Hematopoietic multipotent progenitor cell treated with erythropoietin and hydrocortisone succinate and interleukin-3 and kit ligand, for 6 days (in vitro differentiated cells): ENCODE measurements at places on chromosomes 6 and 20.

DNA sequence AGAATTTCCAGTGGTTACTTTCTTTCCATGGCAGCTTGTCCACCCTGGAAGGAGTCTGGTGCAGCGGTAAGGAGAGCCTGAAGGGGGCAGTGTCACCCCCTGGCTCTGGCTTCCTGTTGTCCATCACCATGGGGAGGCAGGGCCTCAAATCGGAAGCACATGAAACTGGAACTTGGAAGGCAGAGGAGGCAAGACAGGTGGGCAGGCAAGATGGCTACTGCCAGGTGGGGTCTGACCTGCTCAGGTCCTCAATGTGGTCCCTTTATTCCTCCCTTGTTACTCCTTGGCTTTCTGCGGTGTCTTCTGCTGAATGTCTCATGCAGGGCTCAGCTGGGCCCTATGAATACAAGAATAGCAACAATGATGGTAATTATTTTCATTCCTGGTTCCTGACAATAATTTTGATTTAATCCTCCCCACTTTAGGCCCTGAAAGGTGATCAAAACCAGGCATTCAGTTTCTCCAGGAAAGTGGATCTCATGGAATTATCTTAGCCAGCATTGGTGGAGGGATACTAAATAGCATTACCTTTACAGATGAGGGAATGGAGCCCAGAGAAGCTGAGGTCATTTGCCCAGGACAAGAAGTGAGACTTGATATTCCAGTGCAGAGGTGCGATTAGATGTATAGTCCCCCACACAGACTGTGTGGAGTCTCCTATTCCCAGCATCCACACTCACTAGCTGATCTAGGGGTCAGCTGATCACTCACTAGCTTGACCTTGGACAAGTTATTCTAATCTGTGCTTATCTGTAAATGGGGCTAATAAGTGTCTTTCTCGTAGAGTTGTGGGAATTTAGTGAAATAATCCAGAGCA, 17.6 kb upstream of the SNAI1 start:
- DNase-seq, result peak; percentile 73

GRCh38 chr6:56573624-56574023, 69.1 kb downstream of the DST start:
- no peak for DNase-seq

DNA sequence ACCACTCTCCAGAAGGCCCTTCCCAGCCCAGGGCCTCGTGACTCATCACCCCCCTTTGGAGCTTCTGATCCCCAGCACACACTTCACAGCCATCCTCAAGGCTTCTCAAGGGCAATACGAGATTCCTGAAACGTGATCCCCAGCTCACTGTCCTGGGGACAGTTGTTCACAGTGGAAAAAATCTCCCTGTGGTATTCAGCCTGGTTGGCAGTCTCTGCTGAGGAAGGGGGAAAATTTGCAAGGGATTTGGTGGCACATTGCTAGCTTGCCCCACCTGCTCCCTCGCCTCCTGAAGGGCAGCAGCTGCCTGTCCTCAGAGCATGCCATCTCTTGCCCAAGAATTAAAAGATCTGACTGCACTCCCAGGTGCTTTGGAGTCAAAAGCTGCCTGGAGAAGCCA, 20.7 kb upstream of the PKHD1 start:
- no peak for DNase-seq

DNA sequence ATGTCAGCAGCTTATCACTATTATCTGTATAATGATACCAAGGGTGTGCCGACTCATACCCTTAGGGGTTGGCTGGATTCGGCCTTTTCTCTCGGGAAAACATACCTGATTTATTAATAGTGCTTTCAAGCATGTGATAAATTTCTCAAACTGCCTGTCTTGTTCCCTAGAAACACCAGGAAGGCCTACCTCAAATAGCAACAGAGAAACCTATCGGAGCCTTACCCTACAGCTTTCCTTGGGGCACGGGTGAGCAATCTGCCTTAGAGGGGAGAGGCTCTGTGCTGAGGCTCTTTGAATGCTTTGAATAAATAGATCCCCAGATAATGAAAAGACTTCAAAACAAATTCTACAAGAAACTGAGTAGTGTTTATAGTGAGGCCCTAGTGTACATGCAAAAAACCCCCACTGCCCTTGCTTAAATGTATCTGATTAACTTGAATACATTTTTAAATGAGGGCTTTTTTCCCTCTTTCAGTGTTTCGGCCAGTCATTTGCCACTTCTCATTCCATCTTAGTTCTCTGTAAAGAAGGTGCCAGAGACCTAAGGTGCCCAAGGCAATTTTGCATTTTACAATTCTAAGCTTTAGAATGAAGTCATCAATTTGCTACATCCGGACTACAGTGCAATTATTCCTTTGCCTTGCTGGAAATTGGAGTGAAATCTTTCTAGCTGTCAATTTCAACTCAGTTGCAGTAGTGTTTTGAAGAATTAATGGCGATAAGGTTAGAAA, 320.1 kb downstream of the ESR1 start:
- no peak for DNase-seq

DNA sequence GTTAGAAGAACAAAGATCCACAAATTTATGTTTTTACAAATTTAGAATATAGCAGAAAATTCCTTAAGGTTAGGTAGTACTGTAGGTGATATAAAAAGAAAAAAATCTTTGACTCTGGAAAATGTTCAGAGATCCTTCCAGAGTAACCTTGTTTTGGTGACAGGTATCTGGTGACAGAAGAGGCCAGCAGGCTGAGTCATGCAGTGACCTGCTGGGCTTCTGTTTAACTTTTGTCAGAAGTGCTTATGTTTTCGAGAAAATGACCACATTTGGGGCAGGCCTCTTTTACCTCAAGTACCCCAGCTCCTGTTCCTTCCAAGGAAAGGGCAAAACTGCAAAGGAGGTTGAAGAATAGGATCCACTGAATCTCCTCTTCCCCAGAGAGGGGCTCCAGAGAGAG, 10.5 kb upstream of the CLDN20 start:
- no peak for DNase-seq

GRCh38 chr6:21740376-21741124, 147.0 kb downstream of the SOX4 start:
- no peak for DNase-seq

DNA sequence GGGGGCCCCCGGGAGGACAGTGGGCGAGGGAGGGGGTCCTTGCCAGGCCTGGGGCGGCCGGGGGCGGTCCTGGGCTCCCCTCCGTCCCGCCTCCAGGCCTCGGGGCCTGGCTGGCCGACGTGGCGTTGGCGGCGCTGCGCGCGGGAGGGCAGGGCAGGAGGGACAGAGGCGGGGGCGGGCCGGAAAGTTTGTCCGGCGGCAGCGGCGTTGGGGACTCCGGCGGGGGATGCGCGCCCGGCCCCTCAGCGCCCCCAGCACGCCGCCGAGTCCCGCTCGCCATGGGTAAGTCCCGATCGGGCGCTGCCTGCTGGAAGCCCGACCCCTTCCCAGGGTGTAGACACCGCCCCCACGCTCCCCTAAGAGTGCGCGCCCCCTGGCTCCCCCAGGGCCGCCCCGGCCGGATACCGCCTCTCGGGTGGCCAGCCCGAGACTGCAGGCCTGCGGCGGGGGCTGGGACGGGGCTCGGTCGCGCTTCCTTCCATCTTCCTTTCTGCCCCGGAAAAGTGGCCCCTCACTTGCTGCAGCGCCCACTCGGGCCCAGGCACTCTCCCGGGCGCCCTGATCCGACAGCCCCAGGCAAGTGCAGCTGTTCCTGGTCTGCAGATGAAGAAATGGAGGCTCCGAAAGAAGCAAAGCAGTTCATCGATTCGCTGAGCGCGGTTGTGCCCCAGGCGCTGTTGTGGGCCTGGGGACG, at the start of gene SLC2A10:
SLC2A10 (plus strand) TSS at position 191 of the 694 bp plus-strand sequence; CDS start at position 279, 88 bp downstream.
- peak; percentile 64 for DNase-seq

DNA sequence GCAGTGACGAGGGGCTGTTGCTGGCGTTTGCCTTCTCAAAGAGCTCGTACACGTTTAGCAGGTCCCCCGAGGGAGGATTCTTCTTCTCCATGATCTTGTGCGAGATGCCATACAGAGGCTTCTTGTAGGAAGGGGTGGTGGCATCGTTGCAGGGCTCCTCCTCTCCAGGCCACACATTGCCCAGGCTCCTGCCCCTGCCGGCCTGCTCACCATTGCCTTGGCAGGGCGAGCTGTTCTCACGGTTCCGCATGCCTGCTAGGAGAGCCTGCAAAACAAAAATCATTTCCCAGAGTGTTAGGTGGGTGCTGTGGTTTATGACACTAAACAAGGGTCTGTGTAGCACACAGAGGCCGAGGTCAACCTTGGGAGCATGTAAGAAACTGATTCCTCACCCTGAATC, 42.7 kb downstream of the MTRES1 start:
- no peak for DNase-seq

- no peak for DNase-seq
Measured at GRCh38 chr6:170022291-170022722, 268.6 kb downstream of the DLL1 start.

DNA sequence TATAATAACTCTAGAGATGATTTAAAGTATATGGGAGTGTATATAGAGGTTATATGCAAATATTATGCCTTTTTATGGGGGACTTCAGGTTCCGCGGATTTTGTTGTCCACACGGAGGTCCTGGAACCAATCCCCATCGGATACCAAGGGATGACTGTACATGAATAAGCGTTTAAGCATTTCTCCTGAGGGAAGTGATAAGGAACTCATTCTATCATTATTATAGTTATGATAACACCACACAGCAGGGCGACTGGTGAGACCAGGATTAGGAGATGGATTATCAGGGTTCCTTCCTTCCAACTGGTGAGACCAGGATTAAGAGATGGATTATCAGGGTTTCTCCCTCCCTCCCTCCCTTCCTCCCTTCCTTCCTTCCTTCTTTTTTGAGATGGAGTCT, 6.6 kb downstream of the ECI2 start:
- no peak for DNase-seq

- no peak for DNase-seq
Measured at GRCh38 chr6:16769986-16770376, 8.7 kb upstream of the ATXN1 start.

DNA sequence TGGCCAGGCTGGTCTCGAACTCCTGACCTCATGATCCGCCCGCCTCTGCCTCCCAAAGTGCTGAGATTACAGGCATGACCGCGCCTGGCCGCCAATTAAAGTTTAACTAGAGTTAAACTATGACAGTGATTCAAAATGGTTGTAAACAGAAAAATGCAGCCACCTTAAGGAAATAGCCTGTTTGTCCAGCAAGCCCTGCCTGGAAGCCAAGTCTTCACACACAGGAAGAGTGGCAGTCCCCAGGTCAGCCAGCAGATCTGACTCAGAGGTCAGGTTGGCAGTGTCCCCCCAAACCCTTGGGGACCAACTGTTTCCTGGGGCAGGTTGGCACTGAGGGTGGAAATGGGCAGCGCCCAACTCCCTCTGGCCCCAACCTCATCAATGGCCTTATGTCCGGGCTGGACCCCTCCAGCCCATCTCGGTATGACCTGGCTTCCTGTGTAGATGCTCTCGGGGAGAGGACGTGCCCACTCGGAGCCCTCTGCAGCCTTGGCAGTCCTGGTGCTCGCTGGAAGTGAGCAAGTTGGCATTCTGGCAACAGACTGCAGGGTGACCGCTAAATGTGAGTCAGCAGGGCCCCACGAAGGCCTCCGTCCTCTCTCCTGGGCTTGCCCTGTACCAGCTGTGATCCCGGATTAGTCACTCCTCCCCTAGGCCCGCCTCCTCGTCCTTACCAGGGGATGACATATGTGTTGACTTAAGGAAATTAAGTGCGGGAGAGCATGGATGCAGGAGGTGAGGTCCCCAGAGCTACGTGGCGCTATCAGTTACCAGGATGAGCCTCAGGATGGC, 9.7 kb upstream of the HSP90AB1 start:
- DNase-seq, result peak; percentile 96

- peak; percentile 44 for DNase-seq
Measured at GRCh38 chr6:2748183-2748582, 2.5 kb downstream of the MYLK4 start.

DNA sequence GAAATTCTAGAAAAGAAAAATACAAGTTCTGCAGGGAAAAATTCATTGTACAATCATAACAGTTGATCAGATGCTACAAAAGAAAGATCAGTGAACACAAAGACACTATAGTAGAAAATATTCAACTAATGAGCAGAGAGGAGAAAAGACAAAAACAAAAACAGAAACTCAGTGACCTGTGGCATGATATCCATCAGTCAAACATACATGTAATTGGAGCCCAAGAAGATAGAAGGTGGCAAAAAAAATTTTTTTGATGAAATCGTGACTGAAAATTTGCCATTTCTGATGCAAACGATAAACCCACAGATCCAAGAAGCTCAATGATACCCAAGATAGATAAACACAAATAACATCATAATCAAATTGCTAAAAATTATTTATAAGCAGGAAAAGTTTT, 13.1 kb upstream of the FOXQ1 start:
- DNase-seq, result no peak

DNA sequence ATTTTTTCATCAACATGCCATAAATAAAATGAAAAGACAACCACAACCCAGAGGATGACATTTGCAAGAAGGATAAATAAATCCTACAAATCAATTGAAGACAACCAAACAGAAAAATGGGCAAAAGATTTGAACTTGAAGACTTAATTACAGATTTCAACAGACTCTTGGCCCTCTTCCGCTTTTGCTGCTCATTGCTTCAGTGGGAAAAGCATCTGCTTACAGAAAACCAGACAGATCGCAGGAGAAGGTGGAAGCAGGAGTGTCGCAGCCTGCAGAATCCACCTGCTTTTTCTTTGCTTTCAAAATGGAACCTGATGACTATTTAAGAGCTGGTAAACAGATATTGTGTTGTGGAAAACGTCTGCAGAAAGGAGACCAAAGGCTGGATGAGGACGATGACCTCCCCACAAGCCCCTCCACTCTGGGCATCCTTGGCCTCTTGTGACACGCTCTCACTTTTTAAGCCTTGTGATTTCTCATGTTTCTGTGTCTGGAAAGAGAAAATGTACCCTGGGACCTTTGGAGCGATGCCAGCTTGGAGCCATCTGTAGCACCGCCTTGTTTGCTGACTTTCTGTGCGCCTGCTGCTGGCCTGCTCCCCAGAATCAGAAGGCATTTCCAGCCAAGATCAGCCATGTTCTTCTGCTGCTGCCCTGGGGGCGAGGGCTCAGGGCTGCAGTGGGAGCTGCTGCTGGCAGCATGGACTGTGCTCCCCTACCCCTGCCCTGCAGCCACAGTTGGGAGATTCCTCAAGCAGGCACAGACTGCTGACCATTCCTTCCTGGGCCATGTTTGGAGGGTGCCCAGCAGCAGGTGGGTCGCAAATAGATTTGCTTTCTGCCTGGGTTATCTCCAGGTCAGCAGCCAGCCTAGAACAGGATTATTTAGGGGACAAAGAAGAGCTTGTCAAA, 3.6 kb upstream of the CSTL1 start:
- no peak for DNase-seq

- DNase-seq, result no peak
Measured at GRCh38 chr6:139172151-139172550, 37.3 kb downstream of the HECA start.

DNA sequence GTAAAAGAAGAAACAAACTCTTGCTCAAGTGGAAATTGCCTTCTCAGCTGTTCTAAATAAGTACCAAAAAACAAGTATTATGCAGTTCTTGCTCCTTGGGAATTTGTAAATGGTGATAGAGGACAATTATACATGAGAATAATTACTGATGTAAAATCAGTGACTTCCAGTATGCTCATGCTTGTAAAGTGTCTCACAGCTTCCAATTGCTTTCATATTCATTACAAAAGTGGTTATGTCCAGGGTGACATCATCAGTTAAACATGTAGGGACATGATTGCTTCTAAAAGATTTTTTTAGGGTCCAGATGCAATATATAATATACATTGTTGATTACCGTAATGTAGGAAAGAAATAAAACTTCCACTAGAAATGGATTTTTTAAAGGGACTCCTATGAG, 122.8 kb upstream of the B3GAT2 start:
- DNase-seq, result no peak

- no peak for DNase-seq
Measured at GRCh38 chr6:165705941-165706340, 42.9 kb upstream of the PDE10A start.
